ENCODE measurements at places on chromosomes 3 and 15. TPM values are rescaled to one million over a fixed set of nuclear protein-coding genes. Genes with fewer than 3 reads are reported as not detected.

DNA sequence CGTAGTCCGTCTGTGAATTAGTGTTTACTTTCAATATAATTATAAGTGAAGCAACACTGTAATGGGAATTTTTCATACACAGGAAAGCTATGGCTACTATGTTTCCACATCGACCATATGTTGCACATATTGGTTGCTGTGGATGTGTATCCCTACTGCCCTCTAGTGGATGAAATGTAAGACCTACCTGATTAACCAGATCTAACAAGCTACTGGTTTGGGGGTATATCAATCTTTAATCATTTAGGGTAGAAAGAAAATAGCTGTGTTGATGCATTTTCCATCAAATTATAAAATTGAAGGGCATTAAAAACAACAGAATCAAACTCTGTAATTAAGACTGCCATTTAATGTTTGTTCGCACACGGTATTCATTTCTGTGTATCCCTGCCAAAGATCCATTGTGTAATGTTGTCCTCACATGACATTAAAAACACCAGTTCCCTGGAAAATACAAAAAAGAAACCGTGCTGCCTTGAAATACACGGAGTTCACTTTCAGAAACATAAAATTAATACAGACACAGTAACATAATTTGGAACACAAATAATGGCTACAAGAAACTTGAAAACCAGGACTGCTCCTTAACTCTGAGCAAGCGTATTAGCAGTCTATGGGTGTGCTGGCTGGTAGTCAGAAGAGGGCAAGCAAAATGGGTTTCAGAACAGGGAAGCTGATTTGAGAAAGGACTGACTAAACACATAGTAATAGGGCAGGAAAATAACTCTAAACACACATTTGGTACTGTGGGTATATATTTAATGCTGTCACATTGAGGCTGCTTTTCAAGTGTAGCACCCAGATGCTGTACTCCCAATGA, 125.1 kb downstream of the TIGIT start:
- DNase-seq: no peak

- DNase-seq: no peak
Observed at GRCh38 chr15:63210151-63211091, 21.0 kb downstream of the RAB8B start.

Gene PLCH1
- 4.1 TPM for total RNA-seq

DNA sequence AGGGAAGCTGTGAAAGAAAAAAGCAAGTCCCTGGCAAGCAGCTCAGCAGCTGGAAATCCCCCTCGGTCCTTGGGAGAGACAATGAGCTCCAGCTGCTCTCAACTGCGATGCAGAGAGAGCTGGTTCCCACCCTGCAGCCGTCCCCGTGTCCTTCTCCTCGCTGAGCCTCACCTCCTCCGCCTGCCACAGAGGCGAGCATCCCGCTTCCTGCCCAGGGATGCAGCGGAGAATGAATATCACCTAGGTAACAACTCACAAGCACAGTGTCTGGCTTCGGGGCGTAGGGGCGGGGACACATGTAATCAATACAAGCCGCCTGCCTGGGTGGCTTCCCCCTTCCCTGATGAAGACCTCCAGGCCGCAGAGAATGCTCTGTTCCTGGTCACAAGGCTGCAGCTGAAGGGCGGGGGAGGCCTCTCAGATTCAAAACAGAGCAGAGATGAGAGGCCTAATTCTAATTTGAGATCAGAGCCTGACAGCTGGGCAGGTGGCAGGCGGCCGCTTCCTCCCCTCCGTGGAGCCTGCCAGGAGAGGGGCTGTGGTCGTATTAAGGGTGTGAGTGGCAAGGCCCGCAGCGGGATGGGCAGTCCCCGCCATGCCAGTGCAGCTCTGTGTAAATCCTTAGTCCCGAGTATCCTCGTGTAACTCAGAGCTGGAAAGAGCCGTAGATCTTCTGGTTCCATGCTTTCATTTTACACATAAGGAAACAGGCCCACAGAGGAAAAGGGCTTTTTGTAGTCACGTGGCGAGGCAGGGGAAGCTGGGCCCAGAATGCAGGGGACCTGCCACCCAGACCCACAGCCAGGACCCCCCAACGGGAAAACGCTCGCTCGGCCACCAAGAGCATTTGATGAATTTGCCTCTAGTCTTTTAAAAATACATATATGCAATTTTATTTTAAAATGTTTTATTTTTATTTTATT, 24.3 kb downstream of the ZDHHC19 start:
- DNase-seq: no peak

Gene IRAK2
- total RNA-seq: 1.5 TPM

DNA sequence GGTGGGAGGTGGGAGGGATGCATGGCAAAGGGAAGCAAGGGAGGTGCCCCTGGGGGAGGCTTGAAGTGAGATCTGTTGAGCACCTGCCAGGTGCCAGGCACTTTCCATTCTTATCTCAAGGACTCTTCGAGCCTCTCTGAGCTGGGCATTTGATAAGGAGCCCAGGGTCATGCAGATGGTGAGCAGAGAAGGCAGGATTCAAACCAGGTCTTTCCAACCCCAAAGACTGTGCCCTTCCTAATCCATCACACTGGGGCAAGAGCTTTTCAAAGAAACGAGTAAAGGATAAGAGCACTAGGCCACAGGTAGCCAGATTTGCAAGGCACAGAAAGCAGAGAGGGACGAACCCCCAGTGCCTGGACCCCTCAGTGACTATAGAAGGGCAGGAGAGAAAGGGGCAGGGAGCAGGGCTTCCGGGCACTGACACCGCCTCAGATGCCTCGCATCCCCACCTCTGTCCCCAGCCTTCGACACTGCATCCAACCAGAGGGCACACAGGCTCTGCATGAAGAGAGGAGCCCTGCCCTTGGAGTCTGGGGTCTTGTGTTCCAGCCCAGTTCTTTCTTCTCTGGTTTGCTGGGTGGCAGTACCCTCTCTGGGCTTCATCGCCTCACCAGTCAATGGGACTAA, 21.0 kb downstream of the IGDCC4 start:
- DNase-seq: no peak

DNA sequence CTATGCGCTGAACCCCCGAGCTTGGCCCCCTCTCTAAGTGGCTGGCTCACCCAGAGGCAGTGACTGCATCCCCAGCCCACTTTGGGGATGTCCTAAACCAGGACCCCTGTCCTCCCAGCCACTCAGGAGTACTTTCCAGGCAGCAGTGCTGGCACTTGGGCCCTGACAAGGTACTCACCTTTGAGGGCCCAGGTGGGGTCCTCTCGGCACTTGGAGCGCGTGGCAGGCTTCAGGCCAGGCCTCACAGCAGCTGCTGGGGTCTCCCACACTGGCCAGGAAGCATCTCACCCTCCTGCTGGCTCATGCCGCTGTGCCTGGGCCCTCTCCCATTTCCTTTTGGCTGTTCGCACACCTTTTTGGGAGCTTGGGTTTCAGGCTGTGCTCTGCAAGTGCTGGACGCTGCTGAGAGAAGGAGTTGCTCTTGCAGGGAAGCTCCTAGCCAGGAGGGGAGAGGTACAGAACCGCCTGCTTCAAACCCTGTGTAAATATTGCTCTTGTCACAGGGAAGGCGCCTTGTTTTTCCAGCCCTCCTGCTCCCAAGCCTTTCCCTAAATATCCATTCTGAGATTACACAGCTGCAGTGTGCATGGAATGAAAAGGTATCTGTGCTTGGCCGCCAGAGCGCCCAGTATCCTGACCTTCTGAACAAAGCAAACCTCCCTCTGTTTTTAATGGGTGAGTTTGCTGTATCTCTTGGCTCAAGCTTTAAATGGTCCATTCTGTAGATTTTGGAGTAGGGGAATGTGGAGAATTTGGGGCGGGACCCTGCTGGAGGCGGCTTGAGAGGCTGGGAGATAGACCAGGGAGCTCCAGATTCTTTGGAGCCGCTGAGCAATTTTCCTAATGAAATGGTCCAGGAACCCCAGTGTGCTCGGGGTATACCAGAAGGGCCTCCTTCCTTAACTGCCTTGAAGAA, 45.6 kb downstream of the DNASE1L3 start:
- no peak for DNase-seq

Gene MNS1
- 1.1 TPM for total RNA-seq

- no peak for DNase-seq
Observed at GRCh38 chr3:1365528-1365927, 272.7 kb downstream of the CNTN6 start.

All from right cardiac atrium (tissue), 5 donors.